ENCODE measurements at places on chromosomes 5 and 9.

DNA sequence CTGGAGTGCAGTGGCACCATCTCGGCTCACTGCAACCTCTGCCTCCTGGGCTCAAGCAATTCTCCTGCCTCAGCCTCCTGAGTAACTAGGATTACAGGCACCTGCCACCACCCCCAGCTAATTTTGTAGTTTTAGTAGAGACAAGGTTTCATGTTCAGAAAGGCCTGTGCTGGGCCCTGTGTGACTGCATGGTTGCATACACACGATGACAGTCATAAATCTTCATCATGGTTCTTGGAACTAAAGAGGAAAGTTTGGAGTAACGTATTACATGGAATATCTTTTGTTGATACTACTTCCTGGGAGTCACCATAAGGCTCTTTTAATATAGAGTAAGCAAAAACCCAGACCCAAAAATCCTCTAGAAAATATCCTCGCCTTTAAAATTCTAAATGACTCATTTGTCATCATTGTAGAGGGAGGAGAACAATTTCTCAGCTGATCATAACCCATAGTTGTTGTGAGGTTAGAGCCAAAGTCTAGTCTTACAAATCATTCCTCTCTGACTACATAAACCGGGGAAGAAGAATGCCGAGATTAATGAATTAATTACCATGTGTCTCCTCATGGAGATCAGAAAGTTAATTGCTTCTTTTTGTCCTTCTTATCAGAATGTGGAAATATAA is 47.0 kb downstream of the KLF9 start:
- no peak for DNase-seq

DNA sequence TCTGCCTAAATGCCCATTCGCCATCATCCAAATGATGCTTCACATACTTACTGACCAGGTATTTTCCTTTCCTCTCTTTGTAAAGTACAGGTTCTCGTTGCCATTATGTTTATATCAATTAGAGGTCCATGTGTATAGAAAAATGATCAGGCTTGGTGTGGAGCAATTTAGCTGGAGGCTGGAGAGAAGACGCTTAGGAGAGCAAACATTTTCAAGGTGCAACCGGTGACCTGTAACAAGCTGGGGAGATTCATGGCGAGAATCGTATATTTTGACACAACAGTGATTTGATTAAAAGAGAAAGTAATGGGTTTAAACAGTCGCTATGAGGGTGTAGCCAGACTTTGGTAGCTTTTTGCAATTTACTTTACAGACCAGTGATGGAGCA is 170.9 kb upstream of the TBCA start:
- no peak for DNase-seq

DNA sequence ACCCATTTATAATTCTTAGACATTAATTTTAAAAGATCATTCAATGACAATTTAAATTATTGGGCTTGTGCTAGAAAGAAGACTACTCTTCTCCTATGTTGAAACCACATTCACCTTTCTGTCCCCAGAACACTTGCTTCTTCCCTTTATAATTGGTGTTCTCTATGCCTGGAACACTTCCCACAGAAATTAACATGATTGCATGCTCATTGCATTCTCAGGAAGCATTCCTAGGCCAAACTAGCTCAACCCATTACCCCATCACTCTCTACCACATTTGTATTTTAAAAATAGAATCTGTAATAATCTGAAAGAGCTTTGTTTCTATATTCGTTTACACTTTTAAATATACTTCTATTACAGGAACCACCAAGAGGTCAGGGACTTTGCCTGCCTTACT is 184.7 kb downstream of the MEF2C start:
- DNase-seq: no peak

- no peak for DNase-seq
Measured at GRCh38 chr5:35149041-35149440, 81.2 kb downstream of the PRLR start.

DNA sequence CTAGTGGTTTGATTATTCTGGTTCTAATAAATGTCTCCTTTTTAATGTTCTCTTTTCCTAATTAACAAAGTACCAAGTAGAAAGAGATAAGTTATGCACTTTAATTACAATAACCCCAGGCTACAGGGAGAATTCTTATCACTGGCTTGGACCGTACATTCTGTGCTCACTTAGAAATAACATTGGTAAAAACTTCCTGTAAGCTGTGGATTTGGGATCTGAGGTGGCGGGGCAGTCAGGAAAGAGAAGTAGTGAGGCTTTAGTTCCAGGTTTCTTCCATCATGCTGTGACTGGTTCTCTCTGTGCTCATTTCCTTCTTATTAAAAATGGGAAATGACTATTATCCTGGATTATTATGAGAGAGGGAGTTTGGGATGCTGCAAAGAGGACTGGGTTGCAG is 142.0 kb downstream of the EGFLAM start:
- no peak for DNase-seq

GRCh38 chr5:32004404-32004803 is 169.7 kb downstream of the GOLPH3 start:
- no peak for DNase-seq

DNA sequence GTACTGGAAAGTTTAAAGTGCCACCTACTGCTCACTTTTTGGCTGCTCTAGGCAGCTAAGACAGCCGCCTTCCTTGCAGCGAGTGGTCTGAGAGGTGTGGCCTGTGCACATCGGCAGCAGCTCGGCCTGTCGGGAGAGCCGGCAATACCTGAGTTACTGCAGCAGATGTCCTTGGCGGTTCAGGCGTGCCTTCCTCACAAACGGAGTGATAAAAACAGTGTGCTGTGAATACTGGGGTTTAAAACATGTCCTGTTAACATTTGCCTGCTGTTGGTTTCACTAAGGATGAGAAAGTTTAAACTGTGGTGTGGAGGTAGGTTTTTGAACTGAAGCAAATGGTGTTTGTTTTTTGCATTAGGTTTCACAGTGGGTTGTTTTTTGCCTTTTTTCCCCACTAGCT is 12.9 kb downstream of the TRAF2 start:
- peak; percentile 20 for DNase-seq

DNA sequence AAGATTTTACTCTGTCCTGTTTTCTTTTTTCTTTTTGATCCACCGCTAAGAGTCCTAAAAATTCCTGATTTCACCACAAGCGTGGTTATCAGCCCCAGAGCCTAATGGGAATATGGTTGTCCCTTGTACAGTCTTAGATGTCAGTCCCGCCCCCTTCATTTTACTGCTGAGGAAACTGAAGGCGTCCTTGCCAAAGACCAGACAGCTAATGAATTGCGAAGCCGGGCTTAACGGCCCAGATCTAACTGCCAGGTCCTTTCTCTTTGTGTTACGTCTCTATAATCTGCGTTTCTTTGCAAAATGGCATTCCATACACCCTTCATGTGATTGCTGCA is 497 bp downstream of the NSA2 start:
- DNase-seq: peak; percentile 30

DNA sequence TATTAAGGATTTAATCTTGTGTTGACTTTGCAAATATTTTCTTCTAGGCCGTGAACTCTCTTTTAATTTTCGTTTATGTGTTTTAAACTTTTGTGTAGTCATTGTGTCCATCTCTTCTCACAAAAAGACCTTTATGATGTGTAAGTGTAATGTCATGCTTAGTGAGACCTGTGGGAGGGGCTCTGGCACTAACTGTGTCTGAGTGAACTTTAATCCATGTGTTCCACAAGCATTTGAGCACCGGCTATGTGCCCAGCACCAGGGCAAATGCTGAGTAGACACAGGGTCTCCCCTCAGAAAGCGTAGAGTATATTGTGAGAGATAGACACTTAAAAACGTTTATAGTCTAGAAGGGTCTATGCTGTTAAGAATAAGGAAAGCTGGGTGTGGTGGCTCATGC is 272.6 kb upstream of the TUT7 start:
- DNase-seq: no peak

GRCh38 chr9:97737429-97737828 is 40.3 kb upstream of the XPA start:
- no peak for DNase-seq

GRCh38 chr9:38020151-38021076 is 48.6 kb downstream of the SHB start:
- DNase-seq: no peak

GRCh38 chr9:137030538-137031527 is 1.1 kb downstream of the FUT7 start:
- peak; percentile 49 for DNase-seq

DNA sequence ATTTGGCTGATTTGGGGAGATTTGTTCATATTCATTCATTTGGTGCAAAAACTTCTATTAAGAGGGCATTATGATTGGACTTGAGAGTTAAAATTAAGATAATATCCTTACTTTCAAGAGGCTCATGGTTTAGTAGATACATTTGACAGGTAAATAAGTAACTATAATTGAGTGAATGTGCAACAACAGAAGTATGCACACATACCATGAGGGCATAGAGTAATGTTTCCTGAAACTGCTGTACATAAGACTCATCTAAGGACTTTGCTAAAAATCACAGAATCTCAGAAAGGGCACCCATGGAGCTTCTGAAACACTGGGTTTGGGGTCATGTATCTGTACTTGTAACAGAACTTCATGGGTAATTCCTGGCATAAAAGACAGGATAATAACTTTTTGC is 70.1 kb upstream of the PPP2R2B start:
- no peak for DNase-seq

DNA sequence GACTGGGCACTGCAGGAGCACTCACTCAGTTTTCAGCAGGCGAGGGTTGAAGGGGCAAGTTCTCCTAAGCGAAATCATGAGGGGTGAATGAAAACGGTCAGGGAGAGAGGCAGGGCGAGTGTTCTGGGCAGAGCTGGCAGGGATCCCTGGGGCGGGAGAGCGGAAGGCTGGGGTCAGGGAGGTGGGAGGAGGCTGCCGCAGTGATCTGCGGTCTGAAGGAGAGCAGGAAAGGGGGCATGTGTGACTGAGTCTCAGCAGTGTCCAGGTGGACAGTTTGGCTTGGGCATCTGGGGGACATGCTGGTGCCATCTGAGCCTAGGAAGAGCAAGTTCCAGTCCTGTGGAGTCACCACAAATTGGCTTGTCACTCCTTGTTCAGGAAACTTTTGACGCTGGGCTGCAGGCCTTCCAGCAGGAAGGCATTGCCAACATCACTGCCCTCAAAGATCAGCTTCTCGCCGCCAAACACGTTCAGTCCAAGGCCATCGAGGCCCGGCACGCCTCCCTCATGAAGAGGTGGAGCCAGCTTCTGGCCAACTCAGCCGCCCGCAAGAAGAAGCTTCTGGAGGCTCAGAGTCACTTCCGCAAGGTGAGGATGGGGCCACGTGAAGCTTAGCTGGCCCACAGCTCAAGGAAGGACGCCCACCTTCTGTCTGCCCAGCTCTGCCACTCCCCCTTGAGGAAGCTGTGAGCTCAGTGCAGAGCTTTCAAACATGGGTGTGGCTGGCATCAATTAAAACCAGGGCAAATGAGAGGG is 31.1 kb downstream of the DYNC2I2 start:
- DNase-seq: no peak

GRCh38 chr5:56671571-56671970 is 143.8 kb upstream of the MAP3K1 start:
- no peak for DNase-seq

DNA sequence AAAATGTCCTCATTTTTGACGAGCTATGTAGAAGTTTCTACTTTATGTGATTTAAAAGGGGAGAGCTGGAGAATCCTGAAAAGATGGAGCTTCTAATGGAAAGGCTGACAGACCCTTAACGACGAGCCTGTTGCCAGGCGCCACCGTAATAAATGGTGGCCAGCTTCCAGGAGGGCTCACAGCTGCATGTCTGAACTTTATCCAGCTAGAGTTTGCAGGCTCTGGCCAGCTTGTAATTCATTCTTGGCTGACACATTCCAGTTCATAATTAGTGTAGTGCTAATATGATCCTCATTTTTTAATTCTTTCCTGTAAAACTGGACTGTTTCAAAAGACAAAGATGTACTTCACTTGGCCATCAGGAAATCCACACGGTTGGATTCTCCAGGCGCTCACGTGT is 246.7 kb downstream of the GAS1 start:
- DNase-seq: no peak

DNA sequence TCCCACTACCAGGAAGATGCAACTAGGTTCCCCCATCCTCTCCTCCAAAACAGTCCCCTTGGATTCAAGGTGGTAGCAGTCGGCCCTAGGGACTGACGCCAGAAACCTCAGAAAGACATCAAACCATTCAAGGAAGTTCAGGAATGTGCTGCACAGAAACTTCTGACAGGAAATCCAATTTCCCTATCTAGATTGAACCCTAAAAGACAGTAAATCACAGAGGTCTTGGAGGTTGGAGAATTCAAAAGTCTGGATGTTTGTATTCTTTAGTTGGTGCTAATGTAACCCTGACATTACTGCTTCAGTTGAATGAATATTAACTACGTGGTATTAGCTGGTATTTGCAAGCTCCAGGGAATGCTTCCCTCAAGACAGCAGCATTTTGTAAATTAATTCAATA is 125.3 kb downstream of the SYK start:
- DNase-seq: no peak

- DNase-seq: no peak
Measured at GRCh38 chr5:31124651-31125305, 68.7 kb upstream of the CDH6 start.

DNA sequence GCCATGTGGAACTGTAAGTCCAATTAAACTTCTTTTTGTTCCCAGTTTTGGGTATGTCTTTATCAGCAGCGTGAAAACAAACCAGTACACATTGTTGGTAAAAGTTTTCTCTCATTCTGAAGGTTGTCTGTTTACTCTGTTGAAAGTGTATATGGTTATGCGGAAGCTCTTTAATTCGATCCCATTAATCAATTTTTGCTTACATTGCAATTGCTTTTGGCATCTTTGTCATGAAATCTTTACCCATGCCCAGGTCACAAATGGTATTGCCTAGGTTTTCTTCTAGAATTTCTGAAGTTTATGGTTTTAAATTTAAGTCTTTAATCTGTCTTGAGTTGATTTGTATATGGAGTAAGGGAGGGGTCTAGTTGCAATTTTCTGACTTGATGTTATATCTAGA is 1901.9 kb downstream of the MAT2B start:
- DNase-seq: no peak

DNA sequence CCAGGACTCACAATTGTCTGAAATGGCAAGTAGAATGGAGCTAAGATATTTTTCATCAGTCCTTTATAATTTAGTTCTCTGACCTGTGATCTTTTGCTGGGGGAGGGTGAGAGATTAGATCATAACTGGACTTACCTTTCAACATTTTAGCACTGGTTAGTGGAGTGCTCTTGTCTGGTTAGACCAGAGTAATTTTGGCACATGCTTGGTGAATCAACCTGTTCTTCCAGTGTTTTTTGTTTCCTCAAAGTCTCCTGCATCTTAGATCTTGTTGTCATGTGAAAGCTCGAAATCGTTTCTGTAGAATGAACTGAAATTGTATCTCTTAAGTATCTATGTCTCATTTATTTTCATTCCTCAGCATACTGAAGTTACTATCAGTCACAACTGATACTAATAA is 122.4 kb downstream of the TLE4 start:
- no peak for DNase-seq

GRCh38 chr9:111720174-111720573 is 58.8 kb downstream of the GNG10 start:
- no peak for DNase-seq
